ENCODE measurements at places on chromosomes 11 and 22.

DNA sequence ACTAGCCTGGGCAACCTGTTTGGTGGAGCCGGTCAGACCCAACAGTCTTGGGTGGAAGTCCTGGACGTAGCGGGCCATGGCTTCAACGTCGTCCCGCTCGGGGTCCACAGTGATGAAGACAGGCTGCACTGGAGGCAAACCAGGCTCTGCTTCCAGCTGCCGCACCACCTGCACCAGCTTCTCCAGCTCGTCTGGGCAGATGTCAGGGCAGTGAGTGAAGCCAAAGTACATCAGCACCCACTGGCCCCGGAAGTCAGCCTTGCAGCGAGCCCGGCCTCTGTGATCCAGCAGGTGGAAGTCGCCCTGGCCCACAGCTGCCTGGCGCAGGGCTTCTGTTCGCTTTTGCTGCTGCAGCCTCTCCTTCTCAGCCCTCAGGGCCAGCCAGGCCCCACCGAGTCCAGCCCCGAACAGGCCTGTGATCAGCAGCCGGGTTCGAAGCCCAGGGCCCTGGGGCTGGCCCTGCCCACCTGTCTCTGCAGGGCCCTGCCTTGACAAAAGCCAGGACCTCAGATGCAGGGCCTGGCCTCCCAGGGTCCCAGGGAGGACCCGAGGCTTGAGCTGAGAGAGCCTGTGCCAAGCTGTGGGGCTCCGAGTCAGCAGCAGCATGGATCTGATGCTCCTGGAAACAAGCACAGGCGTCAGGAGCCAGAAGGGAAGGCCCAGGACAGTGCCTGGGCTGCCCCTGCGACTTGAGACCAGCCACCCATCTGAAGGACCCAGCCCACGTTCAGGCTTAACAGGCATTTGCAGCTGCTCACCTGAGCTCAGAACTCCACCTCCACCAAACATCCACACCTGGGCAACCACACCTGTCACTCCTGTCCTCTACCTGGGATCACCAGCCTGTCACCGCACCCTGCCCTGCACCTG is 1.4 kb downstream of the SCO2 start:
- no peak for DNase-seq

DNA sequence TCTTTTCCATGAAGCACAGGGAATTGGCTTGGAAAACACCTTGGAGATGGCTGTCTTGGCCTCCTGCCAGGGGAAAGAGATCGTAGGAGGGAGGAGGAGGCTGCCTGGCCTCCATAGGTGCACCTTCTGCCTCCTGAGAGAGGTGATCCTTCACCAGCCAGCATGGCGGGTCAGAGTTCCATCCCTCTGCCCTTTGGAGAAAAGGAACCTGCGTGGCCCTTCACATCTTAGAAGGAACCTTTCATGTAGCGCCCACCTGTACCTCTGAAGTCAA is 58.2 kb upstream of the DRD2 start:
- DNase-seq: no peak

GRCh38 chr22:33302549-33302948 is 244.4 kb upstream of the SYN3 start:
- no peak for DNase-seq

DNA sequence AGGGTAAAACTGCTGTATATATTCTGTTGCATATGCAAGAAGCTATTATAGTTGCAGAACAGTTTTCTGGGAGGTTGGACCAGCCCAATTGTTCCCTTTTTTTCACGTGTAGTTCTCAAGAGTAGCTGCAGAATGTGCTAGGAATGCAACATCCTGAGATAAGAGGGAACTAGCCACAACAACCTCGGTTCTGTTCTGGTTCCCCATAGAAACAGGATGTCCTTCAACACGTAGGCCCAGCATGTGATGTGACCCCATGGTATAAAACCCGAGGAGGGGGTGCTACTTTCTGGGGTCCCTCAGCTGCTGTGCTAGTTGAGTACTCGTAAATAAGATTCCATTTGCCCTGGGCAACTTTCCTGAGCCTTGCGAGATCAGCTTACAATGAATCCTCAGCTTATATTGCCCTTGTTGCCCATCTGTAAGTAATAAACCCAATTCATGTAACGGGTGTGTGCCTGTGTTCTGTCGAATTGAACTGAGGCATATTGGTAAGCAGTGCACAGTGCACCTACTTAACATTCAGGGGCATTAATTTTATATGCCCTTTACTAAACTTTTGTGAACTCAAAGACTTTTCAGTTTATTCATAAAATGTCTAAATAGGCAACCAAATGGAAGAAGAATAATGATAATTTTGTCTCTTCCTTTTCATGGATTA is 23.0 kb upstream of the TRAF6 start:
- DNase-seq: no peak

- DNase-seq: no peak
These were observed 15.3 kb downstream of the KCNJ5 start for GRCh38 chr11:128906185-128907050.

DNA sequence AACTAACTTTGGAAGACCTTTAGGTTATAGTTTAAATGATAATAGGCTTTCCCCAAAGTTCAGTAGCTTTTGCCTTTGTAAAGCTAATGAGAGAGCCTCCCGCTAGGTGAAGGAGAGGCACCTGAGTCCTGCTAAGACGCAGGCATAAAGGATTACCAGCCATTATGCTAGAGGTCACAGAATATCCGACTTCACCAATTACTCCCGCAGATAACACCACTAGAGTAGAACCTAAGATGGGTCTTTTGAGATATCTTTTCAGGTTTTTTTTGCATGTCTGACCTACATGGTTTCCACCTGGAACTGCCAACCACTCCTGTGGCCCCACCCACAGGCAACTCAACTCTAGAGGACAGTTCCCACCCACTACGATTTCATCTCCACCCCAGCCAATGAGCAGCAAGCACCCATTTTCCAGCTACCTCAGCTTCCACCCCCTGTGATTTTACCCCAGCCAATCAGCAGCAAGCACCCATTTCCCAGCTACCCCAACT is 314.3 kb downstream of the BRD1 start:
- no peak for DNase-seq

GRCh38 chr11:32562839-32563599 is 20.6 kb upstream of the EIF3M start:
- DNase-seq: no peak

All from fibroblast of skin of back (primary cell).